ENCODE measurements at places on chromosomes 6 and 20. TPM values are rescaled to one million over a fixed set of nuclear protein-coding genes. Genes with fewer than 3 reads are reported as not detected.

DNA sequence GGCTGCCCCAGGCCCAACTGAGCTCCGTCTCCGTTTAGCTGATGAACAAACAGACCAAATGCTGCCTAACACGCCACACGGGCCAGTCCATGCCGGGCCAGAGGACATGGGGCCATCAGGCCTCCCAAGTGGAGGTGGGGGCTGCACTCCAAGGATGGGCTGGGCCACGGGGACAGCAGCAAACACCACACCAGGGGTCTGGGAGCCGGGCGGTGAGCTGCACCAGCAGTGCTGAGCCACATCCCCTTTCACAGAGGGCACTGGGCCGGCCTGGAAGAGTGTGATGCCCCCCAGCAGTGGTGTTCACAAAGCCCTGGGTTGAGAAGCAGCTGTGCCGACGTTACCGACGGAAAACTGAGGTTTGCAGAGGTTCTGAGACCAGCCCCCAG, 2.7 kb downstream of the KCNQ2 start:
- H3K4me3 ChIP-seq, result no peak overlapping the region
- H3K4me1 ChIP-seq, result no peaks in the 10 kb centered on the region
- H3K27ac ChIP-seq, result no peak overlapping the region
- no peak for DNase-seq
- peaks cover 57% of the 10 kb centered on the region for H3K27me3 ChIP-seq

GRCh38 chr6:90110971-90111370, 185.7 kb downstream of the BACH2 start:
- peaks cover 25% of the 10 kb centered on the region for H3K27me3 ChIP-seq
- H3K4me1 ChIP-seq, result no peaks in the 10 kb centered on the region
- no peak for DNase-seq
- no peak overlapping the region for H3K4me3 ChIP-seq
- no peak overlapping the region for H3K27ac ChIP-seq

Gene SIM1
- 1.6 TPM for total RNA-seq

DNA sequence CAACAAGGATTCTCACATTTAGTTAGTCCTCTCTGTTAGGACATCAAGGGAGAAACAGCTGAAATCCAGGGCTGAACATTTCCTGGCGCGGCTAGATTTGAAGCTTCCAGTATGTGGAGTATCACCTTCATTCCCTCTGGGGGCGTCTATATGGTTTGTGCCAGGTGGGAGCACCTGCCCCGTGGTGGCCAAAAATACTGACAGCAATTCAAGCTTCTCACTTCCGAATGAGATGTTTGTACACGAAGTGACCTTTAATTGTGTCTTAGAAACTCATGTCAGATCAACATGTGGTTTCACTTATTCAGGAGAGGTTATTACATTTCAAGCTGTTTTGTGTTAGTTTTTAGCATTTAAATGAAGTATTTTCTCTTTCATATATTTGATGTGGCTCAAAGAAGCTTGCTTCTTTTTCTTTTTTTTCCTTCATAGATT, 67.3 kb upstream of the ZNF217 start:
- no peaks in the 10 kb centered on the region for H3K36me3 ChIP-seq
- peak overlapping the region; percentile 62 for H3K4me3 ChIP-seq
- peaks cover 45% of the 10 kb centered on the region for H3K4me1 ChIP-seq

GRCh38 chr6:91141346-91141745, 554.5 kb upstream of the MAP3K7 start:
- H3K27me3 ChIP-seq, result no peaks in the 10 kb centered on the region
- H3K27ac ChIP-seq, result no peak overlapping the region
- no peaks in the 10 kb centered on the region for H3K4me1 ChIP-seq

GRCh38 chr20:16209951-16210361, 363.3 kb downstream of the KIF16B start:
- no peaks in the 10 kb centered on the region for H3K4me1 ChIP-seq
- H3K27ac ChIP-seq, result no peak overlapping the region
- H3K36me3 ChIP-seq, result no peaks in the 10 kb centered on the region

DNA sequence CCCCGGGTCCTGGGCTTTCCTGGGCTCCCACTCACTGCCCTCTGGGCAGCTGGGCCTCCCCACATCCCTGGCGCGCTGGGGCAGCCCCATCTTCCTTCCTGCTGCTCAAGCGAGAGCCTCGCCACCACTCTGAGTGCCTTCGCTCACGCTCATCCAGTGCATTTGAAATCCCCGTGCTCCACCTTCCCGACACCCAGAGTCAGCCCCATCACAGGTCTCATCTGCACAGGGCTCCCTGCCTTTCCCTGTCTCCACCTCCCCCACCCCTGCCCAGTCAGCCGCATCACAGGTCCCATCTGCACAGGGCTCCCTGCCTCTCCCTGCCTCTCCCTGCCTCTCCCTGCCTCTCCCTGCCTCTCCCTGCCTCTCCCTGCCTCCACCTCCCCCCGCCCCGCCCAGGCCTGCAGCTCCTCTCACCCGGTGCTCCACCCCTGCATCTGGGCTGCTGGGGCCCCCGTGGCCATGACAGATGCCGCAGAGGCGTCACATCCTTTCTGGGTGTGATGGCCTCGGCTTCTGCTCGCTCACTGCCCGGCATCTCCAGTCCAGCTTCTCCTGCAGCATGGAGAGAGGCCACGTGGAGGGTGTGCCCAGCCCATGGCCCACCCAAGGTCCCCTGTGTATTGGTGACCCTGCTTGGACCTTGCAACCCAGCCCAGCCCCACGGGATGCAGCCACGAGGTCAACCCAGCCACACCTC, 9.0 kb upstream of the BHLHE23 start:
- H3K4me1 ChIP-seq, result no peaks in the 10 kb centered on the region
- H3K36me3 ChIP-seq, result no peaks in the 10 kb centered on the region
- H3K4me3 ChIP-seq, result no peak overlapping the region
- H3K27me3 ChIP-seq, result peaks cover 59% of the 10 kb centered on the region
- H3K27ac ChIP-seq, result no peak overlapping the region
- DNase-seq, result no peak

- no peaks in the 10 kb centered on the region for H3K4me1 ChIP-seq
- no peak for DNase-seq
- no peaks in the 10 kb centered on the region for H3K27me3 ChIP-seq
- H3K27ac ChIP-seq, result no peak overlapping the region
Observed at GRCh38 chr6:114055349-114055748, 84.4 kb upstream of the HDAC2 start.

GRCh38 chr20:32183947-32184635, 23.5 kb downstream of the PLAGL2 start:
- H3K27me3 ChIP-seq, result no peaks in the 10 kb centered on the region
- H3K27ac ChIP-seq, result no peak overlapping the region
- peaks cover under 1% of the 10 kb centered on the region for H3K4me1 ChIP-seq
- no peaks in the 10 kb centered on the region for H3K36me3 ChIP-seq
- DNase-seq, result no peak
- H3K4me3 ChIP-seq, result no peak overlapping the region

DNA sequence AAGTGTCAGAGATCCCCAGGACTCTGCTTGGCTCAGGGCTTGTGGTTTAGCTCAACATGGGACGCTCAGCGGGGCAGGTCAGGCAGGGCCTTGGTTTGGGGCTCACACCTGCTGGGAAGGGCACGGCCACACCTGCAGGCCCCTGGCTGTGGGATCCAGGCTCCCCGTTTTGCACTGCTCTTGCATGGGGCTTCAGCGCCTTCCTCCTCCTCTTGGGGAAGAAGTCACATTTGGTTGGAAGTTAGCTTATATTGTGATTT, 378.3 kb downstream of the CDH4 start:
- no peak for DNase-seq
- no peaks in the 10 kb centered on the region for H3K4me1 ChIP-seq
- no peak overlapping the region for H3K27ac ChIP-seq
- H3K27me3 ChIP-seq, result 0 out of 2 replicates have a peak, but pooled peaks cover 3% of the 10 kb centered on the region

Gene NKX2-2
- total RNA-seq, result not detected

Gene SALL4
- not detected for total RNA-seq
